Stomach (tissue), 19 donors: ENCODE measurements at places on chromosomes 12 and 14. TPM values are rescaled to one million over a fixed set of nuclear protein-coding genes. Genes with fewer than 3 reads are reported as not detected.

GRCh38 chr12:39846304-39846703, 226.7 kb upstream of the ABCD2 start:
- H3K36me3 ChIP-seq, result no peaks in the 10 kb centered on the region
- H3K4me3 ChIP-seq, result no peak overlapping the region
- H3K27me3 ChIP-seq, result no peaks in the 10 kb centered on the region

GRCh38 chr12:52727037-52727436, 23.7 kb upstream of the KRT77 start:
- no peak overlapping the region for H3K27ac ChIP-seq
- DNase-seq, result no peak
- no peaks in the 10 kb centered on the region for H3K4me1 ChIP-seq
- H3K36me3 ChIP-seq, result no peaks in the 10 kb centered on the region

GRCh38 chr14:68621400-68622365, 171.2 kb downstream of the ZFP36L1 start:
- H3K27me3 ChIP-seq, result no peaks in the 10 kb centered on the region
- H3K4me1 ChIP-seq, result peaks cover 9% of the 10 kb centered on the region
- no peaks in the 10 kb centered on the region for H3K36me3 ChIP-seq
- H3K4me3 ChIP-seq, result no peak overlapping the region

- no peak for DNase-seq
- H3K27me3 ChIP-seq, result no peaks in the 10 kb centered on the region
- H3K4me1 ChIP-seq, result no peaks in the 10 kb centered on the region
- H3K36me3 ChIP-seq, result peaks cover 73% of the 10 kb centered on the region
These were observed 11.0 kb downstream of the PXMP2 start for GRCh38 chr12:132698341-132698740.

DNA sequence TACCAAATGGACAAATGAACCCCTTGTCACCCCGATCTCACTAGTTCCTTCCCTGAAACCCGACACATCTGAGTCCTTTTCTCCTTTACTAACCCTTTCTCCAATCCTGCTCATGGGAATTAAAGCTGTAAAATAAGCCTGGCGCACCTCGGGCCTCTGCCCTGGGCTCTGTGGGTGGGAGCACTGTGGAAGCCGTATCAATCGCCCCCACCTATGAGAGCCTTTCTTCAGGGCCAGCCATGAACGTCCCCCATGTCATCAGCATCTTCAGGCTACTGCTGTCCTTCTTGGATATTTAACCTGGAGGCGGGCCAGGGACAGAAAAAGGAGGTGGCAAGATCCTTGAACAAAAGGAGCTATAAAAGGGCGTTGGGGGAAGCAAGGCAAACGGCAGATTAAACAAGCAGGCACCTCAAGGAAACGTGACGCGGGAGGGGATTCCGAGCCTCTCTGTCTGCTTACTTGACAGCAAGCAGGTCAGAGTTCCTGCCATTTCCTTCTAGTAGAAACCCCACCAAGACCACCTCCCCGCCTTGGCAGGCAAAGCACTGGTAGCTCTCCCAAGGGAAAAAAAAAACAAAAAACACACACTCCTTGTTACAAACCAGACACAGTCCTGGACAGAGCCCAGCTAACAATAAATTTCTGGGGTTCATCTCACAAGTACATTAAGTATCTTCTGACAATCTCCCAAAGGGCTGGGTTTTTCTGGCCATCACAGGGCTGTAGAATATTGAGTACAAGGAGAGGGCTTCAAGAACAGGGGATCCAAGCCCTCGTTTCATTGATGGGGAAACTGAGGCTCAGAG, 62.9 kb downstream of the DPF3 start:
- no peak overlapping the region for H3K4me3 ChIP-seq
- H3K36me3 ChIP-seq, result no peaks in the 10 kb centered on the region
- H3K4me1 ChIP-seq, result peaks cover 12% of the 10 kb centered on the region
- peaks cover 8% of the 10 kb centered on the region for H3K27me3 ChIP-seq
- peak; percentile 57 for DNase-seq

Gene SLC5A8
- not detected for total RNA-seq
